Activated CD4-positive, alpha-beta T cell treated with anti-CD3 and anti-CD28 coated beads, Interleukin-2, Interleukin-6, amounts not matched to agents 100 ng/mL and 50 ng/mL, durations not matched to agents 16 hours and 8 hours (primary cell): ENCODE measurements at places on chromosomes 7 and 10.
A peak's percentile ranks its signal among the peaks of the same experiment; 100 is the strongest.

DNA sequence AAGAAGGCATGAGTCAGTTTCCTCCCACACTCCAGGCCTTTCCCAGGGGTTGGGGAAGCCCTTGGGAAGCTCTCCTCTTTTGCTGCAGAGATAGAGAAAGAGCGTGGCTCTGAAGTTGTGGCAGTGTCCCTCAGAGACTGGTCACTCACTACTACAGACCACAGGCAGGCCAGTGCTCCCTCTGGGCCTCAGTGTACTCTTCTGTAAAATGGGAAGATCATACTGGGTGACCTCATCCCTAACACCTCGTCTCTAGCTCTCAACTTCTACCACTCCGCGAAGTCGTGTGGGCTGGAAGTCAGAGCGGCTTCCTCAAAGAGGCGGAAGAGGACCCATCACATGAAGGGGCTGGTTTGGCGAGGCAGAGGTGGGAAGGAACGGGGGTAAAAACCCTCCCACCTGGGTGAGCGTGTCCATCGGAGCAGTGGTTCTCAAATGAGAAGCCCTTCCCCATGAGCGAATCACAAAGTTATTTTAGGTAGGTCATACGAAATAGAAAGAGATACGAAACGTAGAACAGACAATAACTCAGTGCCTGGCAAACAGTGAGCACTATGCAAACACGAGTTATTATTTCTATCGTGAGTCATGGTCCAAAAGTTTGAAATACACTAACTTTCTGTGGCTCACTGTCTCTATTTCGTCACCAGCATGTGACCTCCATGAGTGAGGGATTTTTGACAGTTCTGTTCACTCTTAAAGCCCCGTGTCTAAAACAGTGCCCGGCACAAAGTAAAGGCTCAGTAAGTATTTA lies 32.7 kb downstream of the PRKAG2 start:
- DNase-seq, result no peak

GRCh38 chr7:96670338-96671289 lies 39.0 kb downstream of the SEM1 start:
- no peak for DNase-seq

DNA sequence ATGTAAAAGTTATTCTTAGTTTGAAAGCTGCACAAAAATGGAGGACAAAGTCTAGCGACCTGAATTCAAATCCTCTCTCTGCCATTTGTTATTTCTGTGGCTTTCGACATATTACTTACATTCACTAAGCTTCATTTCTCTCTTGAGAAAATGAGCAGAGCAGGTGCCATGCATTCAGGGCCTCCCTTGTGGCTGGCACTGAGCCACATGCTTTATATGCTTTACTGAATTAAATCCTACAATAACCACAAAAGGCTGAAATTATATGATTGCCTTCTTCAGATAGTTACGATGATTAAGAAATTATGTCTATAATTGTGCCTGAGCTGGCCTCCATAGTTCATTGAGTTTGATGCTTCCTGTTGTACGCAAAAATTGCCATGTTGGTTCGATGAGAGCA lies 98.7 kb downstream of the NPSR1 start:
- no peak for DNase-seq

DNA sequence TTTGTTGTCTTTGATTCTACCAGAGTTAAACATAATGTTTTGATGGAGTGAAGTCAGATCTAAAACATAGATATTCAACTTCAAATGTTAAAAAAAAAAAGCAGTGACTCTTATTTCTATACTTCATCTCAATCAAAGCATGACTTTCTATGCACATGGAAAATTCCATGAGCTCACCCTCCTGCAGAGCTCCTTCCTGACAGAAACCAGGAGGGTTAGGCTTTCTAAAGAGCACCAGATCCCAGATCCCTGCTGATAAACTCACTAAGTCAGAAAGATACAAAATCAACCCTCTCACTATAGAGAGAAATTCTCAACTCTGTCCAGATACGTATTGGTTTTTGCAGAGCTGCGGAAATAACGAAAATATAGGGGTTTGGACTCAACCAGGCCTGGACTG lies 122.6 kb downstream of the FAM107B start:
- no peak for DNase-seq

GRCh38 chr7:131265227-131265626 lies 62.4 kb upstream of the MKLN1 start:
- DNase-seq, result no peak

- DNase-seq, result no peak
Observed at GRCh38 chr10:116877391-116877790, 28.1 kb downstream of the ENO4 start.

GRCh38 chr10:24721229-24722106 lies 2.2 kb downstream of the ARHGAP21 start:
- DNase-seq, result no peak

GRCh38 chr10:72114706-72115450 lies 26.5 kb upstream of the SPOCK2 start:
- no peak for DNase-seq

DNA sequence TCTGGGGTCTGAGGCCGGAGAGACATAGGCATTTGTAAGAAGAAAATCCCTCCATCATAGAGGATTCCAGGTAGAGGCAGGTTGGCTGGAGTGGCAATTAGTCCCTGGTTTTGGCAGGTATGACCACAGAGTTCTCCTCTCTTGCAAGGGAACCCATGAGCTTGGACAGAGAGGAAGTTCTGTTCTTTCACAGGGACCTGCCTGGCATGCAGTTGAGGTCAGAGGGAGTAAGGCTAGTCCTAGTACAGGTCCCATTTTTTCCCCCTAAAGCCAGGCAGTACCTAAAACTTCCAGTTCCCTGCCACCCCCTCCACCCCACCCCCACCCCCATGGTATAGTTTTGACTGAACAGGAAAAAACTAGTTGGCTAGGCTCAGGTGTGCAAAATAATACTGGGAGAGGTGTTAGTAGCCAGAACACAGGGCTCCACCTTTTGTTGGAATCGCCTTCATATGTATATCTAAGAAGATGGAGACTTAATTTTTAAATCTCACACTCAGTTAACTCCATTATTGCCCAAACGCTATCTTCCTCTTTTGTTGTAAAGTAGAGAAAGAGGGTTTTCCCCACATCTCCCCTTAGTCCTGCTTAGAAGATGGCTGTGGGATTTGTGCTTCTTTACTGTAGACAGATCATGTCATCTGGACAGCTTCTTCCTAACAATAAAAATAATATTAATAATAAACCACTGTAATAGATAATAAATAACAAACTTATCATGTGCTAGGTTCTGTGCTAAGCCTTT lies 188.1 kb downstream of the TCF7L2 start:
- DNase-seq, result no peak

DNA sequence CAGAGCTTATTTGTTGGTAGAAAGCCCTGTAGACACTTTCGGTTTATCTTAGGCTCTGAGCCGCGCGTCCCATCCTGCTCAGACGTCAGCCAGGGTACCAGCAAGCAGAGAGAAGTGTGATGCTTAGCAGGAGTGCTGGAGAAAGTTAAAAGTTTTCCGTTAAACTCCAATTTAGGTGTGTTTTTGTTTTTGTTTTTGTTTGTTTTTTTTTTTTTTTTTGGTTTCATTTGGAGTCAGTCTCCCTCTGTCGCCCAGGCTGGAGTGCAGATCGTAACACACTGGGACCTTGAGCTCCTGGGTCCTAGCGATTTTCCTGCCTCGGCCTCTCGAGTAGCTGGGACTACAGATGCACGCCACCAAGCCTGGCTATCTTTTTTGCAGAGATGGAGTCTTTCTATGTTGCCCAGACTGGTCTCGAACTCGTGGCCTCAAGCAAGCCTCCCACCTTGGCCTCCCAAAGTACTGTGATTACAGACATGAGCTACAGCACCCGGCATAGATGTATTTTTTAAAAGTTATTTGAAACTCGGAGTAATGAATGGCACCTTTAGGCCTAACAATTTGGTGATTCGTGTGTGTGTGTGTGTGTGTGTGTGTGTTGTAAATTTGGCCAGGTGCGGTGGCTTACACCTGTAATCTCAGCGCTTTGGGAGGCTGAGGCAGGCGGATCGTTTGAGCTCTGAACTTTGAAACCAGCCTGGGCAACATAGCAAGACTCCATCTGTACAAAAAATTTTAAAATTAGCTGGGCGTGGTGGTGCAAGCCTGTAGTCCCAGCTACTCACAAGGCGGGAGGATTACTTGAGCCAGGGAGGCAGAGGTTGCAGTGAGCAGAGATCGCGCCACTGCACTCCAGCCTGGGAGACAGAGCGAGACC lies 1.3 kb upstream of the HIP1 start:
- peak; percentile 60 for DNase-seq

DNA sequence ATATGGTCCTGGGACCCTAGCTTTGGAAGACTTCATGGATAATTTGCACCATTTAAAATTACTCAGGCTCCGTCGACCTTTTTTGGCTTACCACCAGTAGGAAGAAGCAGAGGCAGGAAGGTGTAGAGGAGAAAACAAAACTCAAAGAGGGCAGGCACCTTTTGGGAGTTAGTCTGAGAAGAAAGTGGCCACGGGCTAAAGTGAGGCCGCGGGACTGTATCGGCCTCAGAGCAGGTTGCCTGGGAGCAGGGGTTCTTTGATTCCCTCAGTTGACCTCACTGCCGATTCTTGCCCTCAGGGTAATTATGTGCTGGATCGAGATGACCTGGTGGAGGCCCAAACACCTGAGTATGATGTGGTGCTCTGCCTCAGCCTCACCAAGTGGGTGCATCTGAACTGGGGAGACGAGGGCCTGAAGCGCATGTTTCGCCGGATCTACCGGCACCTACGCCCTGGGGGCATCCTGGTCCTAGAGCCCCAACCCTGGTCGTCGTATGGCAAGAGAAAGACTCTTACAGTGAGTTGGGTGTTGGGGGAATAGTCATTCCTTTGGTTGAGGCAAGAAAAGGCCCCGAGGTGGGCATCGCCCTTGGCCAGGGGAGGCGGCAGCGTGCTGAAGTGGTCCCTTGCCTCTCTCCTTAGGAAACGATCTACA lies 3.1 kb downstream of the MEPCE start:
- DNase-seq, result no peak

DNA sequence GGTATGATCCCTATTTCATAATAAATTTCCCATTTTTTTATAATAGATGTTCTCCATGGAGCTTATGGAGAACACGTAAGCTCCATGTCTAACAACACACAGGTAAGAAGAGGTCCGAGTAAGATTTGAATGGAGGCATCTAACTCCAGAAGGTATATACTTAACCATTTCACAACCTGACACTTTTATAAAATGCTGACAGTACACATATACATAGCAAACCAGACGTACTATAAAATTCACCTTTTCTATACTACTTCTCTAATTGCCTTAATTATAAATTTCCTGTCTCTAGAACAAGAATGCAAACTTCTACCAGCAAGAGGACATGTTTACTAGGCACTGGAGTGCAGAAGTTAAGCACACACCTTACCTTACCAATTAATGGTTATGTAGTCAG lies 151.3 kb downstream of the DGKI start:
- DNase-seq, result no peak

- peak; percentile 23 for DNase-seq
Observed at GRCh38 chr10:117005026-117005526, at the start of gene SHTN1. SHTN1 (minus strand) TSS chr10:117005187; CDS start chr10:117005079, 108 bp downstream.

DNA sequence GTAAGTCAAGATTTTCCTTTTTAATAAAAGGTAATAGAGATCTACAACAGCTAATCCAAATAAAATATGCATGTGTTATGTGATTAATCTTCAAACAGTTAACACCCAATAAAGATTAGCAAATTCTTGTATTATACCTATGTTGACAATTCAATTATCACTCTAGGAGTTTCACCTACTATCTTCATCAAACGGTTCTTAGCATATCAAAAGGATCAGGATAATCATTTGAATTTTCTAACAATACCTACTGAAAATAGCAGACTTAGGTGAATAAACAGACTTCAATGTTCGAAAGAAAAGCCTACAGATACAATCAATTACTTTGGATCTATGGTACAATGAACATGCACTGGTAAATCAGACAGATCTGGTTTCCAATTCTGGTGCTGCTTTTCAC lies 268.3 kb downstream of the CACNA2D1 start:
- DNase-seq, result no peak

- DNase-seq, result no peak
Observed at GRCh38 chr10:49359349-49360270, 36.3 kb downstream of the DRGX start.

- no peak for DNase-seq
Observed at GRCh38 chr10:28644647-28645046, 32.7 kb upstream of the BAMBI start.

DNA sequence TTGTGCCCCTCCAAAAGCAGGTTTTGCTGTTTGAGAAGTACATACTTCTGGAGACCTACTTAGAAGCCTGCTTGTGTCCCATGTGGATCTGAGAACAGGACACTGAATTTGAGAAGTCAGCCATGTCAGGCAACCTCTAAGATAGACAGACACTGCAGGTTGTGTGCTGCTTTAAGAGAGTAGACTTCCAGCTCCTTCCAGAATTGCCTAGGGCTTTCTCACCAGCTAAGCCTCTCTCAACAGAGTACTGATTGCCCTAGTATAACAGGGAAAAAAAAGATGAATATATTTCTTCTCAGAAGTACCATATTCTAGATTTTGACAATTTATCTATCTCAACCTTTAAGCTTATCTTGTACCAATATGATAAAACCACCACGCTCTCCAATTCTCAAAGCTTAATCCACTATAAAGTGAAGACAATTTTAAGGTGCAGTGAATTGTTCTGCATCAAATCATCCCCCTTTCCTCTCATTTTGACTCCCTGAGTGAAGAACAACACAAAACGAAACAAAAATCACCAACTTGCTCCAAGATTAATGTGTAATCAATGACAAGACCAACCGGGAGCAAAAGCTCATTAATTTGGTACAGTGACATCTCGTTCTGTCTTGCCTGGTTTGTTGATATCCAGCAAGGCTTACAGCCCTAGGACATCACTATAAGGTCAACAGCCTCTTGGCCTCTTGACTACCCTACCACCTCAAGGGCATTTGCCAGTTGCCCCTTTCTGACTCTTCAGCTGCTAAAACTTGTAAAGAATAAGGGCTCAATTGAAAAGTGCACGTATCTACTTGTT lies 214.6 kb downstream of the SORCS1 start:
- DNase-seq, result no peak
